Osteocyte (in vitro differentiated cells): ENCODE measurements at places on chromosomes 4 and X. TPM values are rescaled to one million over a fixed set of nuclear protein-coding genes. Genes with fewer than 3 reads are reported as not detected.

DNA sequence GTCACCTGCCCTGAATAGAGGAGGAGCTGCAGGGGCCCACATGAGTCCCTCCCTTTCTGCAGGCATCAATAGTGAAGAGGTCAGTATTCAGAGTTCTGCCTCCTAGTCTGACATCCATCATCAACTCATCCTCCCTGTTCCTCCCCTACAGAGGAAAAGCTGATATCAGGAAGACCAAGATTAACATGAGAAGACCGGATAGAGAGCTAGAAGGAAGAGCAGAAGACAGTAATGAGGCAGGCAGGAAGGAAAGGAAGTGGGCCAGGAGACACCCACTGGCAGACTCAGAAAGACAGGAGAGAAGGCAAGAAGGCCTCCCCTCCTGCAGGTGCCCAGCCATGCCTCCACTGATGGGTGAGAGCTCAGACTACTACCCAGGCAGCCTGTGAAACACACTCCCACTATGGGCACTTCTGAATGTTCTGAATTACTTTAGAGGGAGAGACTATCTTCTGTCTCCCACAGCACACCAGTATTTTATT is 74.6 kb downstream of the CC2D2A start:
- no peak for DNase-seq

DNA sequence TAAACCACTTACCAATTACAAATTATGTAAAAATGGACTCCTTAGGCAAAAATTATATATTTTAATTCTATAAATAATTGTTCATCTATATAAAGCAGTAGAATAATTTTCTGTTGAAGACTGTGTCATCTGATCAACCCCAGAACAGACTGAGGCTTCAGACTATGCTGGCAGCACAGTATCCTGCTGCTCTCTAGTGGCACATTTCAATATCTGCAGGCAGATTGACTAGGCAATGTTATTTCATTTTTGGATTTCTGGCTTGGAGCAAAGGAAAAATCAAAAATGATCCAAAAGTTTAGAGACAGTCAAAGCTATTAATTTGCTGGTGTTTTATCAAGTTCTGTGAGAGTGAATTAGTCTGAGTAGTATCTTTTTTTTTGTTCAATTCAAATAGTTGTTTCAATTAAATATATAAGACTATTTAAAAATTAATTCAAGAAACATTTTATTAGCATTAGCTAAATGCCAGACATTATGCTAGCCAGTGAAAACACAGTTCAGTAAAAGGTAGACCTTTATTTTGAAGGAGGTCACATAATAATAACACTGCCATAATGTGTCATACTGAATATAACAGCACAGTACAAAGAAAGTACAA is 21.3 kb upstream of the SULT1E1 start:
- no peak for DNase-seq

- no peak for DNase-seq
These were observed 39.5 kb downstream of the NSD2 start for GRCh38 chr4:1910643-1911042.

DNA sequence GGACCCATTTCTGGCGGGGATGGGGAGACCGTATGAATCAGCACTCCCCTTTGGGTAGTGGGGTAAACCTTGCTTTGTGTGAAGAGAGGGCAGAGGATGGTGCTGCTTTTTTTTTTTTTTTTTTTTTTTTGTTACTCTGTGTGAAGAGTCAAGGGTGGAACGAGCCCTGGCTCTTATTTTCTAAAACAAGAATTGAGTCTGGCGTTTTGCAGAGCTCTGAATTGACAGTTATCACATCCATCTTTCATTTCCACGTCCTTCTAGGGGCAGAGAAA is 1.2 kb downstream of the SLAIN2 start:
- DNase-seq, result no peak

DNA sequence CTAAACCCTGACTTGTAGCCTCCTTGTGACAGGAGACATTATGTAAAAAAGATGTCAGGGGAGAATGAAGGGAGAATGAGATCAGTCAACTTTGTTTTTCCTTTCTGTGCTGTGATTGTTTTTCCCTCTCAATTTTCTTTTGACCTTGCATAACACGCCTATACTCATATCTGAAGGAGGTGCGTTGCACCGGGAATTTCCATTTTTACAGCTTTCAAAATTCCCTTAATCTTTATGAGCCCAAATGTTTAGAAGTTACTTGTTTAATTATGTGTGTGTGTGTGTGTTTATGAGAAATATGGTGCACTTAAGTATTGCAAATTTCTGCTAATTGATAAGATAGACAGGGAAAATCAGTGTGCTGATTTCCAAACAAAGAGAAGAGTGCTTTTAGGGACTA is 21.6 kb downstream of the SYNPO2 start:
- no peak for DNase-seq

DNA sequence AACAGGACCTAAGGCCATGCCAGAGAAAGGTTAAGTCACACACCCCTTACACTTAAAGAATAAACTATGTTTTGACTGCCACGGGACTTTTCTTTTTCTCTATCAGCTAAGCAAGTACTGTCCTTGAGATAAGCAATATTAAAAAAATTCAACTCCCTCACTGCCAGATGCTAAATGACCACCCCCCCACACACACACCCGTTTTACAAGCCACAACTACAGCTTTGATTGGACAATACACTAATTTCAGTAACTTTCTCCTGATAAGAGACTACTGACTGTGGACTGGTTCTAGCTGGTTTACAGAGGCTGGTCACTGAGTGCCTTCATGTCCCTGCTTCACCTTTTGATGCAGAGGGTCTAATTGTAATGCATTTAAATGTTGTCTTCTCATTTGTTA is 63.9 kb upstream of the HOPX start:
- no peak for DNase-seq

DNA sequence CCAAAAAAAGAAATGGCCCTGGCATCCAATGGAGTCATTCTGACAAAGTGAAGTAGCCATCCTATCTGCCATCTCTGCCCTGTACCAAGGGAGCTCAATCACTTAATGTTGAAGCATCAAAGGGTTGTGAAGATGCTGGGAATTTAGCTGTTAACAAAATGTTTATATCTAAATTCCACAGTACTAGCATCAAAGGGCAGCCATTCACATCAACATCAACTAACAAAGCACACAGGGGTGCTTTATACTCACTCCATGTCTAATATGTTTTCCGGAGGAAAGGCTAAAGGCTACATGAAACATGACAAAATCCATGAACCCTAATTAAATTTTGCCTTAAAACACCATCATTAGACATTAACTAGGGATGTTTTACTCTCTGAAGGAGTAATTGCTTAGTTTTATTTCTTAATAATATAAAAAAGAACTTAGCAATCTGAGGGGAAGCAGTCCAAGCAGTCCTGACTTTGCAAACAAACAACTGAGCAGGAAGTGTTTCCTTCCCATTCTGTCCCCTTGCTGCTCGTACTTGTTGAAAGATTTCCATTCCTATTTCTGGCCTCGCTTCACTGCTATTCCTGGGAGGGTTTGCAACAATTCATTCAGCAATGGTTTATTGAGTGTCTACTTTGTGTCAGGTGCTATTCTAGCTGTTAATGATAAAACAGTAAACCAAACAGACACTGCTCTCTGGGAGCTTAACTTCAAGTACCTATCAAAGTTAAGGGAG is 208.6 kb upstream of the SLC7A11 start:
- DNase-seq, result no peak

GRCh38 chrX:112642349-112642748 is 37.4 kb downstream of the LHFPL1 start:
- DNase-seq, result no peak

DNA sequence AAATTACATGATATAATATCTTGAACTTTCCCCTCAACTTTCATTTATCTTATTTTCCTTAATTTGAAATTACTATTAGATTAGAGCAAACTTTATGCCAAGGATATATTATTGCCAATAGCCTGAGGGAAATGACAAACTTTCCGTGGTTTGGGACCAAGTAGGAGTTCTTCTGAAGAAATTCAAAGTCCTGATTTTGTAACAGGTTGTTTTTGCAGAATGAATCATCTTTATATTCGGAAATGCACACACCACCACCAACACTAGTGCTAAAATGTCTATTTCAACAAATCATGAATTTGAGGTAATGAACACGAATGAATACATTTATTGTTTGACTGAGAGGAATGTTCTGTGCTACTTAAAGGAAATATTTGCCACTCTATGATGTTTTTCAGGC is 226.7 kb downstream of the GRIA2 start:
- no peak for DNase-seq

GRCh38 chr4:140149846-140150635 is 3.9 kb downstream of the MAML3 start:
- DNase-seq, result peak; percentile 85

GRCh38 chrX:25296850-25297249 is 281.1 kb upstream of the ARX start:
- no peak for DNase-seq

DNA sequence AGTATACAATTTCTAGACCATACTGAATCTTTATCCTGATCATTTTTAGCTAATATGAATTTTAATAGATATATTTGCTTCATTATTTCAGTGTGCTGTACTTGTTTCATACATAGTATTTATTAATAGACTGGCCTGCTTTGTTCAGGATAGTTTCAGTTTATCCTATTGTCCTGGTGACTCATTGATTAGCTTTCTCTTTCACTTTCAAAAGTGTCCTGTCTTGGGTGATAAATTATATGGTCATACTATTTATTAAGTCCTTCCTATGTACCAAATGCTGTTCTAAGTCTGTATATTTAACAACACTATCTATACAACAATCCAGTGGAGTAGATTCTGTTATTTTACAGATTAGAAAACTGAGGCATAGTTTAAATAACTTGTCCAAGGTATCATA is 153.8 kb upstream of the RAPGEF2 start:
- no peak for DNase-seq

- DNase-seq, result no peak
These were observed 66.3 kb upstream of the GAB1 start for GRCh38 chr4:143270256-143270838.

DNA sequence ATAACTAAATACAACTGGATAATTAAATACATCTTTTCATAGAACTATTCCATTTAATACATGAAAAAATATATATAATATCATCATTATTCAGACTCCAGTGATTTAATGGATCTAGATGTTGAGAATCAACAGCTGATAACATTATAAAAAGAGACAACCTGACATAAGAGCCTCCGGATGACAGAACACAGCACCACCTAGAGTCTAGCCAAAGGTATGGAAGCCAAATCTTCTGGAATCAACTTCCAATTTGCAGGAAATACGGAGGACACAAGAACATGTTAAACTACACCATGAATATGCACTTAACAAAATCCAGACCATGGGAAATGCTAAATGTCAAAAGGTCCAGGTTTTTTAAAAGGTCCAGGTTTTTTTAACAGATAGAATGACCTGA is 55.0 kb downstream of the LRBA start:
- no peak for DNase-seq

- DNase-seq, result no peak
These were observed 172.3 kb downstream of the ADGRA3 start for GRCh38 chr4:22343606-22344005.

DNA sequence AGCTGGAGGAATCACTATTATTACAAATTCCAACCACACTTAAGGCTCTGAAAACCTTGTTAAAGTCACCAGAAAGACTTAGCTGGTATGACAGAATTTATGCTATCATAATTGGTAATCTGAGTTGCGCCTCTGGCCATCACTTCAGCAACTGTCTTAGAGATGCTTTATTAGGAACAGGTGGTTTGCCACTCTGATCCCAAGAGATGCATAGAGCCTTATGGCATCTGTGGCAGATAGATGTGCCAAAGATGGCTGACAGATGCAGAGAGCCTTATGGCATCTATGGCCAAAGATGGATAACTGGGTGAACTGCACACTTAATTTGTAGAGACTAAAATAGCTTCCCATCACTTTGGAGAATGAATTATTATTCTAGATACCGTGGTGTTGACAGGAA is 32.3 kb upstream of the PLAC8 start:
- DNase-seq, result no peak

DNA sequence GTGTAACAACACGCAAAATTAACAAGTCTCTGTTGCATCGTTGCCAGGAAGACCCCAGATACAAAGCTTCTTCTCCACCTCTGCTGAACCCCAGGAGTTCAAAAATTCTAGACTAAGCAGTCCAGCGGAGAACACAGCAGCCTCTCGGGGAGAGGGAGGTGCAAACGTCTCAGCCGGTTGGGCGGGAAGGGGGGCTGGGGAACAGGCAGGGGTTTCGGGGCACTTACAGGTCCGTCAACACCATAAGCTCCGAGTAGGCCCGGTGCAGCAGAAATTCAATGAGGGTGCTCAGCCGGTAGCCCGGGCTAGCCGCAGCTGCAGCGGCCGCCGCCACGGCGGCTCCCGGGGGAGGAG is 394 bp downstream of the MED14 start:
- no peak for DNase-seq

GRCh38 chr4:164591666-164592065 is 162.3 kb upstream of the SMIM31 start:
- DNase-seq, result no peak

- DNase-seq, result no peak
These were observed 158.5 kb downstream of the NSUN7 start for GRCh38 chr4:40908297-40908696.

GRCh38 chr4:22471999-22472461 is 43.8 kb downstream of the ADGRA3 start:
- DNase-seq, result no peak

- DNase-seq, result no peak
These were observed 324.1 kb upstream of the DIPK2B start for GRCh38 chrX:45524805-45525204.

GRCh38 chr4:26958925-26959653 is 98.4 kb downstream of the STIM2 start:
- no peak for DNase-seq

GRCh38 chr4:2832309-2832980 is 11.2 kb upstream of the ADD1 start:
- DNase-seq, result peak; percentile 80

DNA sequence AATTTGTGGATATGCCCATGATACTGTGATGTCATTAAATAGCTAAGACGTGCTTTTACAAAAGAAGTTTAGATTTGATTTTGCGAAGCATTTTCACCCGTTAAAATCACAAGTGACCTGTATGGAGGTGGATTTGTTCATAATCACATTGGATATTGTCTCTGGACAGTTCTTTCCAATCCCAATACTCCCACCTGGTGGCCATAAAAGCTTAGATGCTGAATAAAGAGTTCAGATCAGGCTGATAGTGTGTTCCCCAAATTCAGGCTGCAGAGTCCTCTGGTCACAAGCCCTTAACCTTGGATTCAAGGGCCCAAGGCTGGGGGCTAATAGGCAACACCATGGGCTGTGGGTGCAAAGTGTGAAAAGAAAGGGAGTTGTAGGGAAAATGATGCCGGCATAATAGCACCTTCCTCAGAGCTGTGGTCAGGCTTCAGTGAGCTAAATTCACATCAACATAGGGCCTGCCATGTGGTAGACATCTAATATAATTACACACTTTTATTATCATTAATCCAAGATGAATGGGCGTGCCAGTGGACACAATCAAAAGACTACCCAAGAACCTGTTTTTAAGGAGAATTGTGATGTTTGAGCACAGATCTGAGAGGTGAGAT is 28.1 kb downstream of the SMIM43 start:
- DNase-seq, result no peak

EREG gene
- total RNA-seq, result 1.3 and 2.2 TPM in 2 replicates

TNIP3 gene
- total RNA-seq, result not detected in 2 replicates

SSX4 gene
- total RNA-seq, result not detected in 2 replicates

PF4V1 gene
- 0.78 TPM in 1 of 2 replicates, not detected in the other for total RNA-seq

POU3F4 gene
- not detected in 2 replicates for total RNA-seq

CENPU gene
- 6.9 and 8.8 TPM in 2 replicates for total RNA-seq

CFAP299 gene
- total RNA-seq, result not detected in 2 replicates

REELD1 gene
- total RNA-seq, result not detected in 2 replicates

ATP1B4 gene
- total RNA-seq, result not detected in 2 replicates

F8A3 gene
- total RNA-seq, result 4.0 and 5.6 TPM in 2 replicates

FGFRL1 gene
- 56.9 and 59.8 TPM in 2 replicates for total RNA-seq

FGF5 gene
- 7.0 and 8.2 TPM in 2 replicates for total RNA-seq

EGFL6 gene
- total RNA-seq, result not detected in 2 replicates

TMPRSS11F gene
- total RNA-seq, result not detected in 2 replicates

MID2 gene
- 13.0 and 13.1 TPM in 2 replicates for total RNA-seq

CCSER1 gene
- total RNA-seq, result 0.13 TPM in 1 of 2 replicates, not detected in the other

RAP1GDS1 gene
- total RNA-seq, result 42.5 and 47.6 TPM in 2 replicates

GPM6B gene
- 10.7 and 12.0 TPM in 2 replicates for total RNA-seq
